Stimulated activated CD8-positive, alpha-beta memory T cell treated with anti-CD3 and anti-CD28 coated beads, Interleukin-7, amount 100 ng/mL, for 4 hours (primary cell): ENCODE measurements at places on chromosomes 5 and 9.

- no peak for DNase-seq
These were observed 174.1 kb upstream of the CLINT1 start for GRCh38 chr5:158033076-158033475.

DNA sequence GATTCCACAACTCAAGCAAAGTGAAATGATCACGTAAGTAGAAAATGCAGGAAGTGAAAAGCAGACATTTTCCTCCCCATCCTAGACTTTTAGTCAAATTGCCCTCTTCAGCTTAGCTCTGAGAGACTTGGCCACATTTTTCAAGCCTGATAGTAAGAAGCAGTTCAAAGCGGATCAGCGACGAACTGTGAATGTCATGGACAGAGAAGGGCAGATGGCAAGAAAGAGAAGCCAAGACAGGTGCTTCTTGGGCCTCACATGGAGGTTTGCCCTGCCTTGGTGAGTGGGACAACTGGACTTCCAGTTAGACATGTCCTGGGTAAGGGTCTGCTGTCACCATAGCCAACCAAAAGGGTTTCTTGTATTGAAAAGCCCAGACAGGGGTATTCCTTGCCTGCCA lies 291.5 kb downstream of the MED10 start:
- DNase-seq = no peak

DNA sequence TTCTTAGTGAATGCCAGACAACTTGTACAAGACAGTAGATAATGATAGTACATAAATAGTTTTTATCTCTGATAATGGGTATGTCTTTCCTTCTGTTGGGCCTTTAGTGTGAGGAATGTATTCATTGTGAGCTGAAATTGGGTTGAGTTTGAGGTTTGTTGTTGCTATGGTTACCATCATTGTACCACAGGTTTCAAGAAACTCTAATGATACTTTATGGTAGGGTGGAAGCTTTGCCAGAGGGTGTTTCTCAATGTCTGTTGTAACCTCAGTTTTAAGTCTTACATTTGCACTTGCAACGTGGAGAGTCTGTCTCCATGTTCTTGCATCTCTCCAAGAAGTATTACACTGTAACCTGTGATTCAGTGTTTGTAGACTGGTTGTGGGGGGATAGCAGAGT lies 1550.1 kb downstream of the MAT2B start:
- no peak for DNase-seq

DNA sequence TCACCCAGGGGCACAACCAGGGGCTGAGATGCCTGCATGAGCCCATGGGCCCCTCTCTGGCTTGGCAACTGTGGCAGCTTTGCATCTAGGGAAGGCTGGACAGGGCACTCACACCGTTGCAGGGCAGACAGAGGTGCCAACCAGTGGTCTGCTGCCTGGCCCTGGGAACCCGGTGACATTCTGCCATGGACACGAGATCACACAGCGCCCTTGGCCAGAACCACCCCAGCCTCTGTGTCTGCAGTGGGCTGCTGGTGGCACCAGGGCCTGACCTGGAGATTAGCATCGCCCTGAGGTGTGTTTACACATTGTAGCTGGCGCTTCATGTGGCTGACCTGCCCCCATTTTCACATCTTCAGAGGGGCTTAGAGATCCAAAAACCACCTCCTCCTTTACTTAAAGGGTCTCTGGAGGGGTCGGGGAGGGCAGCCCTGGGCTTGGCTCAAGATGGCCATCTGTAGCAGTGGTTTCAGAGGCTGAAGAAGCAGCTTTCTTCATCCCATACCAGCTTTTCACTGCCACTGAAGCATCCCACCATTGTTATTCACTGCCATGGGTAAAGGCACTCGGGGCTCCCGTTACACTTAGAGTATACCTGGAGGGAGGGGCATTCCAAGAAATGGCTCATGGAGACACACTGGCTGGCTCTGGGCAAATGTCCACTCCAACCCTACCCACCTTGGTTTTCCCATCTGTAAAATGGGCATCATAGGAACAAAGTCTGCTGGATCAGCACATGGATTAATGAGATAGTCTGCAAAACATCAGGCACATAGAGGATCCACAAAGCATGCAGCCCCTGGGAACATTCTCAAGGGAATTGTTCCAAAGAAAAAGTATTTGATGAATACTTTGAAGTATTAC lies 11.4 kb downstream of the DCANP1 start:
- no peak for DNase-seq

DNA sequence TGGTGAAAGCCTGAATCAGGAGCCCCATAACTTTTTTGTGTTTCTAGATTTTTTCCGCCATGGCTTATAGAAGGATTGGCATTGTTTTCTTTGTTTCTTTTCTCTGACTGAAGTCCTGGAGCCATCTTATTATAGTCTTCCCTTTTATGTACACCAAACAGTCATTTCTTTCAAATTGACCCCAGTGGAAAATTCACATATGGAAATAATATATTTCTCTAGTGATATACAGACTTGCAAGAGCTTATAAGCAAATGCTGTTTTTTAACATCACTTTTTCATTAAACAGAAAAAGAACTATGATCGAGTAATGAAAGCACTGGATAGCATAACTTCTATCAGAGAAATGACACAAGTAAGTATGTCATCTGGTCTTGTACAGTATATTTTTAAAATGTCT lies 155.6 kb downstream of the PARP8 start:
- no peak for DNase-seq

DNA sequence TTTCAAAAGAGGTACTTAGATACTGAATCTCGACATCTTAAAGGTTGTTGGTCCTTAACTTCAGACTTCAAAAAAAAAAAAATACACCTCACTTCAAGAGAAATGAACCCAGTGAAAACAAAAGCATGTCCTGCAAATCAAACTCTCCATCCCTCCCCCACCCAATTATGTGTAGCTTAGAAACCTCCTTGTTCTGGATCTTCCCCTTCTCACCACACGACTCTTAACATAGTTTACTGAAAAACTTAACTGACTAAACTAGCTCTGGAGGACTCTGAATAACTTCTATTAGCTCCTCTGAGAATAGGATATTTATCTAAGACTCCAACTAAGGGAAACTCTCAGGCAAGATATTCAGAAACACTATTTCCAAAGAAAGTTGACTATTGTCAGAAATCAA lies 48.7 kb upstream of the HK3 start:
- no peak for DNase-seq

GRCh38 chr5:11075035-11075805 lies 314.2 kb upstream of the DAP start:
- no peak for DNase-seq

DNA sequence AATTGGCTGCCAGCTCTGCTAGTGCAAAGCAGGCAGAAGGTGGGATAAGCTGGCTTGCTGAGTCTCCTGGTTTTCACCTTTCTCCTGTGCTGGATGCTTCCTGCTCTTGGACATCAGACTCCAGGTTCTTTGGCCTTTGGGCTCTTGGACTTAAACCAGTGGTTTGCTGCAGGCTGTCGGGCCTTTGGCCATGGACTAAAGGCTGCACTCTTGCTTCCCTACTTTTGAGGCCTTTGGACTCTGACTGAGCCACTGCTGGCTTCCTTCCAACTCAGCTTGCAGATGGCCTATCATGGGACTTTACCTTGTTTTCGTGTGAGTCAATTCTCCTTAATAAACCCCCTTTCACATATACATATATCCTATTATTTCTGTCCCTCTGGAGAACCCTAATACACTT lies 1293.9 kb upstream of the CDH6 start:
- no peak for DNase-seq

GRCh38 chr9:33475357-33475756 lies 1.6 kb upstream of the NOL6 start:
- DNase-seq = no peak

- no peak for DNase-seq
These were observed 173.3 kb downstream of the FGF18 start for GRCh38 chr5:171592736-171593135.

GRCh38 chr5:125258615-125259014 lies 512.2 kb upstream of the ZNF608 start:
- no peak for DNase-seq

DNA sequence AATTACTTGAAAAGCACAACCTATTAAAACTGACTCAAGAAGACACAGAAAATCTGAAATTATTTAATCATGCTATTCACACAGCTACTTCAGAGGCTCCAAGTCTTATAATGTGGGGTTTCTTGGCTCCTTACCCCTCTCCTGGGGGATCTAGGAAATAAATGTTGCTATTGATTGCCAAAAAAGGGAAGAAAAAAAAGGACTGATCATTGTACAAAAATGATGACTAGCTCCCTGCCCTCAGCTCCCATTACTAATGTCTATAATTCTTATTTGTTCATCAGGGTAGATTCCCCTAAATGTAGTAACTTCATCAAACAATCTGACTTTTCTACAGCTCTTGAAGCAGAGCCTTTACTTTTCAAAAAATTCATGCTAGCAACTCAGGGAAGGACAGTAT lies 3.3 kb upstream of the SMC5 start:
- DNase-seq = no peak

- no peak for DNase-seq
These were observed 186.7 kb upstream of the TBC1D2 start for GRCh38 chr9:98442114-98442513.

DNA sequence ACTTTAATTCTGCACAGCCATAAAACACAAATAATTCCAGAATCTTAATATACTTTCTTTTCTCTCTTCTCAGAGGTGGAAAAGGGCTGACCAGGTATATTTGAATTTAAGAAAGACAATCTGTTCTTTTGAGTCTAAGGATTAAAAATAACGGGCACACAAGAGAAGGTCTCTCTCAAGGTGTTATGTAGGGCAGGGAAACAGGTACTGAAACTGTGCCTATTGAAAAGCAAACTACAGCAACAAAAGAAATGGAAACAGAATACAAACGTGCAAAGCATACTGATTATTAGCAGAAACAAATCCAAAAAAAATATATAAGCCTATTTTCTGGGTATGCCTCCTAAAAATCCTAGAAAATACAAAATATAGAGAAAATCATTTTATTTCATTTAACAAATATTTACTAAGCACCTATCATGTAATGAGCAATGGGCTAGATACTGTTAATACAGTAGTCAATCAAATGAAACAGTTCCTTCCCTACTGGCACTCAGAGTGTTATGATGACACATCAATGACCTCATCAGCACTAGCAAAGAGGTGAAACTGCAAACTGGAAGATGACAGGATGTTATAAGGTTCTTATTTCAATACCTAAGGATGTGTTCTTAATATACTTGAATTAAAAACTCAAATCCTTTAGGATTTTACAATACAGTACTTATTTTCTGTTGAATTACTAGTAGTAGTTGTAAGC lies 87.7 kb downstream of the AUH start:
- no peak for DNase-seq

DNA sequence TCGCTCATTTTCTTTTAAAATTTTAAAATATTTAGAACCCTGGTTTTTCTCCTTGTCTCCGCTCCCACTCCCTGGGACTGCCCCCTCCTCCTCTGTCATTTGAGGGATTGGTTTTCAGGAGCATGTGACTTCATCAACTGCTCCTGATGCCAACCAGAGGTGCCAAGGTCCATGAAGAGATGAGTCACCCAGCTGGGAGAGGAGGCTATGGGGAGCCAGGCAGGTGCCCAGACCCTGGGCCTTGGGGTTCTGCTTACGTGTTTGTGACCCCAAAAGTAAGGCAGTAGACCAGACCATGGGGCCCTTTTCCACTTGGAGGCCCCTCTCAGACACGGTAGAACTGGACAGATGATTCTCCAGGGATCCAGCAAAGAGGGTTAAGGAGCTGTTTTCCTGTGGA lies 167.0 kb downstream of the FGF18 start:
- no peak for DNase-seq

- no peak for DNase-seq
These were observed 146.1 kb upstream of the HMHB1 start for GRCh38 chr5:143665866-143666265.

DNA sequence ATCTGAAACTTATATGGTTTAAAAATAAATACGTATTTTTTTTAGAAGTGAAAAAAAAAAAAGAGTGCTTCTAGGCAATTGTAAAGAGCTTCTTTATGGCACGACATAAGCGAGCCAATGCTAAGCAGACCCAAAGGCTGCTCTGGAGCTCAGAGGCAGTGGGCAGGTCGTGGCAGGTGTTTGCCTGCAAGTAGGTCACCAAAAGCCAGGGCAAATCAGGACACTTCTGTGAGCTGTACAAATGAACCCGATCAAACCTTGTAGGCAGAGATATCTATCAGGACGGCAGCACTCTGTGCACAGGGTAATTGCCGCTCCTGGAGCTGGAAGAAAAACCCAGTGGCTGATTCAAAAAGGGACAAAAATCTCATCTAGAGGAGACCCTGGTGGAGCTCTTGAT lies 75.9 kb downstream of the IRX2 start:
- DNase-seq = no peak

DNA sequence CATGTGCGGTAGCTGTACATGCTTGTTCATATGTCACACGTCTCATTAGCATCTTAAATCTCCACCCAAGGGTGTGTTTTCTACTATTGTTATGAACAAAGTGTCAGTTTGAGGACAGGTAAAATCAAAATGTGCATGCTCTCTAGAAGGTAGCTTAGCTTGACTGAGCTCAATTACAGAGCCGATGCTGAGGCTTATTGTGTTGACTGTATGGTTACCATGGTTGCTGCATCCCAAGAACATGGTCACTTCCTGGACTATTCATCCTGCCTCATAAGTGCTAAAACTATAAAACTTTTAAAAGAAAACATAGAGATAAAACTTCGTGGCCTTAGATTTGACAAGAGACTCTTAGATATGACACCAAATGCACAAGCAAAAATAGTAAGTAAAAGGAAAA lies 426.1 kb upstream of the CTNND2 start:
- no peak for DNase-seq

DNA sequence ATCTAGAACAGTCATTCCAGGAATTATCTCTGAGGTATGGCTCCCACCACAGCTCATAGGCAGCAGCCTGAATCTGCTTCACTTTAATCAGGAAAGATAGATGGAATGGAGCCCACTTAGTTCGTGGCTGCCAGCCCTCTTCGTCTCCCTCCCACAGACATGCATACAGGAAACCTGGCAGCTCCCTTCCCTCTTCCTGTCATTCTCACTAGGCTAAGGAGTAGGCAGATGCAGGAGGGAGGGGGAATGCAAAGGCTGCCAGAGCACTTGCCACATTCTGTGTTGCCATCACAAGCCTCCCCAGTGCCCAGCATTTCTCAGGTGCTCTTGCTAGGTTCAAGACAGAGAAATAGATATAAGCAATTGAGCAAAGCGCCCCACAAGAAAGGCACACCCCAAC lies 378.9 kb downstream of the ELAVL2 start:
- no peak for DNase-seq

- DNase-seq = no peak
These were observed 12.3 kb upstream of the KCNIP1 start for GRCh38 chr5:170491479-170491878.

GRCh38 chr9:99811598-99812383 lies 9.9 kb upstream of the NR4A3 start:
- no peak for DNase-seq

DNA sequence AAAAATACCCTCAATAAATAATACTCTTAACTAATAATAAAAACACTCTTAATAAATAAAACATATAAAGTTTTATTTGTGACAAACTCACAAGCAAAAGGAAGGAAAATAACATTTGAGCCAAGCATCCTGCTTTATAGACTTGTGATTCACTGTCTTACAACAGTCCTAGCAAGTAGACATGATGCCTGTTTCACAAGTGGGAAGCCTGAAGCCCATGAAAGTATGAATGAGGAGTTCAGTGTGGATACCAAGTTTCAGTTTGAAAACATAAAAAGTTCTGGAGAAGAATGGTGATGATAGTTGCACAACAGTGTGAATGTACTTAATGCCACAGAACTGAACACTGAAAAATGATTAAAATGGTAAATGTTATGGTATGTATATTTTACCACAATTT lies 10.9 kb downstream of the HABP4 start:
- DNase-seq = no peak
